ENCODE measurements at places on chromosomes 11 and 22.

DNA sequence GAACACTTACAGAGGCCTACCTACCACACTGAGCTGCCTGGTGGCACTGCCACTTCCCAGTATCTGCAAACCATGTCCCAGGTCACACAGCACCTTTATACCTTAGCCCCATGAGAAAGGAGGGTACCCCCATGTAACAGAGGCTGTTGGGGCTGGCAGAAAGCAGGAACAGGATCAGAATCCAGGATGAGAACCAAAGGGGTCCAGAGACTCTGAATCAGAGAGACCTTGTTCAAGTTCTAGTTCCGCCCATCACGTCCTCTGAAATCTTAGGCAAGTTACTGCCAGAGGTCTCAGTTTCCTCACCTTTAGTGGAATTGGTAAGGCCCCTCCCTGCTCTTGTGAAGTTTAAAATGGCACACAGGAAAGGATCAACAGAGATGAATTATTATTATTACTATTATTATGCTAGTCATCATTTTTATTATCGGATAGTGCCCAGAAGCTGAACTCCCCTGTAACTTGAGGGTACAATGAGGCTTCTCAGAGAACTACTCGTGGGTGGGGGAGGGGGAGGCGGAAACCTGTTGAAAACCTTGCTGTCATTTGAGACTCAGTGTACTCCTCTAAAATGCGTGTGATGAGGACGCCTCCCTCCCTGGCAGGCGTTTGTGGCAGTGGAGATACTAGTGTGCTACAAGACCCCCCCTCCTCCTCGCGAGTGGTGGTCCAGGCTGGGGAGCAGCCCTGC is 9.3 kb downstream of the SELENOM start:
- DNase-seq = no peak

- DNase-seq = no peak
These were observed 59.0 kb downstream of the UBASH3B start for GRCh38 chr11:122714484-122714883.

- no peak for DNase-seq
These were observed 42.9 kb downstream of the TPBGL start for GRCh38 chr11:75283391-75283931.

DNA sequence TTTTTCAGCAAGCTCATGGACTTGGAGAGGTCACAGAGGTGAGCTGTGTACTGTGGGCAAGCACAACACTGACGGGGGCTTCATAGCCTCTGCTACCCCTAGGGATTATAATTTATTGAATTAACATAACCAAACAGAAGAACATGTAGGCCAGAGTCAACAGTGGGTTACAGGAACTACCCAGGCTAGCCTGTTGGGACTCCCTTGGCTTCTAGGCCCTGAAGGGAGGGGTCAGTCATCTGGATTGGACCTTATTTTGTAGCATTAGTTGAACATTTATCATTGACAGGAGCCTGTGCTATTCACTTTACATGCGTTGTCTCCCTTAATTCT is 56.9 kb downstream of the KREMEN1 start:
- DNase-seq = no peak

DNA sequence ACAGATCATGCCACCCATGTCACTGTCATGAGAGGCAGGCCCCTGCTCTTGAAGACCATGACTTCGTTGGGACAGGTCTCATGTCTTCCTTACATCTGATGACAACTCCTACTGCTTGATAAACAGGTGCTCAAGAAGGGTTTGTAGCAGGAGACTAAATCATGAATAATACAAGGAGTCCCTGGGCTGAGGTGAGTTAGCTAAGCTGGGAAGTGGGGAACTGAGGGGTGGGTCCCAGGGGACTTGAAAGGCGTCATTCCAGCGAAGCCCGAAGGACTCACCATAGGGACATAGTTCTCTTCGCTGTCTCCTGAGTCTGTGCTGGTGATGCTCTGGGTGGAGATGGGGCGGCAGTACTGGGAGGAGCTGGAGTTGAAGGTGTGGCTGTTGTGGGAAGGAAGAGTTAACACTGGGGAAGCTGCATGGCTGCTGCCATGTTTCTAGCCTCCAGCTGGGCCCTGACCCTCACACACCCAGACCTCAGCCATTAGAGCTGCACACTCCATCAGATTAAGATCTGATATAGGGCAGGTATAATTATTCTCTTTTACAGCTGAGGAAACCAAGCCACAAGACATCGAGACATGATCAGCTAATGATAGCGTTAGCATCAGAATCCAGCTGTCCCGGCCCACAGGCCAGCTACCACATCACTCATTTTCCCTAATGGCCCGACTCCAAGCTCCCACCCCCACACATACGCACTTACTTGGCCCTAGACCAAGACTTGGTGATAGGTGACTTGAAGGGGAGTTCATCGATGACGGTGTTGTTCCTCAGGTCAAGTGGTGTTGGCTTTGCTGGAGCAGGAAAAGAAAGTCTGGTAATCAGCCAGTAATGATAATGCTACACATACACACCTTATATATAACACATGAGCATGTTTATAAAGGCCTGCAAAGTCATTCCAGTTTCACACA is 32.9 kb downstream of the USP35 start:
- no peak for DNase-seq

DNA sequence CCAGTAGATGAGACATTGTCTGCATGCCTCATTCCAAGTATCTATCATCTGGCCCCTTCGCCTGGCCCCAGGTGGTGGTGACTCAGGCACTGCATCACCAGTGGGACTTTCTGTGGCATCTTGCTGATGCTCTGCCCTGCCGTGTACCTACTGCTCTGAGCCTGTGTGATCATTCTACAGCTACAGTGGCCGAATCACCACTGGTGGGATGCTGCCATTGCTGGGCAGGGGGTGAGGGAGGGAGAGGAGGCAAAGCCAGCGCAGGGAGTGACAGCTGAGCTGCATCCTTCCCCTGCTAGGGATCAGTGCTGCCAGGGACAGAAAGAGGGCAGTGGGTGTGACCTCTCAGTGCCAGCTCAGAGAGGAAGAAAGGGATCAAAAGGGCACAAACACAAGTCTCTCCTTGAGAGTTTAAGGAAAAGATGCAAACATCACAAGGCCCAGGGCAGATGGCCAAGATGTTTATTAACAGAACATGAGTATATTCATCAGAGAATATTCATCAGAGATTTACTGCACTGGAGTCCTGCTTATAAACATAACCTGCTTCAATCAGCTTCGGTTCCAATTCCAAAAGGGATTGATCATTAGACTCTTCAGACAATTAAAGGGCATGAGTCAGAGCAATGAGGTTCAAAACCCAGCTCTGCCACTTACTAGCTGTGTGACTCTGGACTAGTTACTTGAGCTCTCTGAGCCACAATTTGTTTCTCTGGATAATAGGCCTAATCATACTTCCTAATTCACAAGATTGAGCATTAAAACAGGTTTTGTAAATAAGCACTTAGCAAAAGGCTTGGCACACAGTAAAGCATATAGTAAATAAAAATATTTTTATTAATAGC is 109.8 kb downstream of the NAT10 start:
- DNase-seq = peak; percentile 24

- no peak for DNase-seq
These were observed 82.8 kb upstream of the HMGXB4 start for GRCh38 chr22:35174401-35175038.

GRCh38 chr11:5631969-5632635 is 7.3 kb downstream of the TRIM34 start:
- DNase-seq = no peak

- no peak for DNase-seq
These were observed 257.1 kb upstream of the TENM4 start for GRCh38 chr11:79697905-79698304.

DNA sequence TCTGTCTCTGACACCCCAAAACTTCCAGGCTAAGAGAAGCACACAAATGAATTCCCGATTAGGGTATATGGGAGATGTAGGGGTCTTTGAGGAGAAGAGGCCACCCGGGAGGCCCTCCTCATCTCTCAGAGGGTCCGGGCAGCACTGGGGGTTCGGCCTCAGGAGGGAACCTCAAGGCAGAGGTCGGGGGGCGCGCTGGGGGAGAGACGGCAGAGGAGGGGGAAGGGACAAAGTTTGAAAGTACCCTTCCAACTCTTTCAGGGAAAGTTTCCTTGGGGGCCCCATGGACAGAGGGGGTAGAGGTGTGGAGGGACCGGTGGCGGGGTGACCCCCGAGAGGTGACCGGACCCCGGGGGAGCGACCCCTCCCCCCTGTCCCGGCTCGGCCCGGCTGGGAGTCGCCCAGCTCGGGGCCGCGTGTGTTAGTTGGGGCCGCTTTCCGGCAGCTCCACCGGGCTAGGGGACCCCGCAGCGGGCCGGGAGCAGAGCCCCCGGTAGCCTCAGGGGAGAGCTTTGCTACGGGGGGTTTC is 3.3 kb upstream of the GCAT start:
- no peak for DNase-seq

DNA sequence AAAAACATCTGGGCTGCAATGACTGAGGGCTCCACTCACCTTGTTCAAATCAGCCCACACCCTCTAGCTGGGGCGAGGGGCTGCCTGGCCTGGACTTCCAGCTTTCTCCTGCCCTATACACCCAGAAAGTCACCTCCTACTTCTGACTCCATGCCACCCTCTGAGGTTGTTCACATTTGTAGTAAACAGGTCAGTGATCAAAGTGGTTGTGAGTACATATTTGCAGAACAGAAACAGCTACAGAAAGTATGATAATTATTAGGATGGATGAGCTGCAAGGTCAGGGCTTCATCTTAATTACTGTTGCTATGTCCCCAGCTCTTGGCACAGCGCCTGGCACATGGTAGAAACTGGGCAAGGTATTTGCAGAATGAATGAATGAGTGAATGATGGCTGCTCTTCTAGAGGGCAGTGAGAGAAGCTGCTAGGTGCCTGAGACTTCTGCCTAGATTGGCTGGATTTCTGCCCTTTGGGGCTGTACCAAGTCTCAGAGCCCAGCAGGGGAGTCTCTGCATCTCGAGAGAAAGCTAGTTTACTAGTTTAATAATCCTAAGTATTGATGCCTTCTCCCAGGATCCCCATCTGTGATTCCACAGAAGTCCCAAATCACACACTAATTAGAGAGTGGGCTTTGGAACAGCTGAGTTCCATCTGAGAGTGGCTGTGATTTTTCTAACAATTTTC is 36.0 kb downstream of the SYT13 start:
- no peak for DNase-seq

DNA sequence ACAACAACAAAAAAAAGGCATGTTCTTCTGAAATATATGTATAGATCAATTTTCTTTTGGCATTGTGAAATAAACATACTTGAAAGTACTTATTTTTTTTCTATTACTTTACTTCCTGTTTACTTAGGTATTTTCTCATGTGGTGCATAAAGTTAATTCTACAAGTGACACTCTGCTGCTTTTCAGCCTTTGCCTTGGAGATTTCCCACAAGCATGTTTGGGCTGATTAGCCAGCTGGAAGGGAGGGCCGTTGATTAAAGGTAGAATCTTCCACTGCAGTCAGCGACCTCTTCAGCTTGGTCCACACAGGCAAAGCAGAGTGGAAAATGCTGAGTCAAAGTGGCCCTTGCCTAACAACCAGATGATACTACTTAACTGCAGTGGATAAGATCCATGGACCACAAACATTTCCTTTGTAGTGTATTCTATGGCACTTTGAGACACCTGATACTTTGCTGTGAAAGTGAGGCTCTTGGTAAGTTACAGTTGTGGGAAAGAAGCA is 176.0 kb downstream of the ARHGAP42 start:
- DNase-seq = no peak

DNA sequence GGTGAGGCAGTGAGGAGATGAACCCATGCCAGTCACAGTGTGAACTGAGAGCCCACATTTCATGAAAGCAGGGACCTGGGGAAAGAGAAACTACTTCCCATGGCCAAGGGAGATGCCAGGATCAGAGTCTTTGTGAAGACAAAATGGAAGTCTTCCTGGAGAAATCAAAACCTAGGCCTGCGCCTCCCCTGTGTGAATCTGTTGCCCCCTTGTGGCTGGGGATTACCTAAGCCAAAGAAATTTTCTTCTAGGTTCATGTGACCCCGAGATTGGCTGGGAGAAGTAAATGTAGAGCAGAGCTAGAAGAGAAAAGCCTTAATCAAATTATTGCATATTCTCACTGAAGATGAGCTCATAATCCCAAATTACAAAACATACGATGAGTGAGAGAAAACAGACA is 1075.3 kb downstream of the TBC1D22A start:
- no peak for DNase-seq

DNA sequence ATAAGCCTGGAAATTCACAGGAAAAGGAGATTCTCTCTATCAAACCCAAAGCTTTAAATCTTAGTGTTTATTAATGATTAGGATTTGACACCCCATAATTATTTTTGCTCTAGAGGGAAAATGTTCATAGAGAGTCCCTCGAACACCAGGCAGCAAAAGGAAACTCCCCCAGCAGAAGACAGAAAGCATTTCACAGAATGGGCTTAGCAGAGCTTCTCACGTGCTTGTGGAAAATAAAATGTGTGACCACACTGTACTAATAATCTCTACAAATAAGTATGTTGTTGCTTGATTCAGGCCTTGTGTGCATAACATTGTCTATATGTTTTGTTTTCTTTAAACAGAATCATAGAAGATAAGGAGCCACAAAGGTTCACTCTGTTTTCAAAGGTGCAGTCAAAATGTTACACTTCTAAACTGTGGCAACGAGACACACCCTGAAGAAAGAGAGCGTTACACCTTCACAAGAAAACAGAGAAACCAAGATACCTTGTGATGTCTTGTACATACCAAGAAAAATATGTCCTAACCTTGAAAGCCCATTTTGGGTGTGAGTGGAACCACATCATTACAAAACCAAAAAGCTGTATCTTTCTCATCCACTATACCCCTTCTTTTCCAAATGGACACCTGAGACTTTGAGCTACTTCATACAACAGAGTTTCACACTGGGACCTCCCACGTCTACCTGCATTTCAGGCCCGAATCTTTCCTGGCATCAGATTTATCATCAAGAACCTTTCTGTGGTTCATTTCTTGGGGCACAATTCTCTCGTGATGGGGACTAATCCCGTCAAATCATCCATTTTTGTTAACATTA is 282.5 kb downstream of the ETS1 start:
- DNase-seq = no peak

- no peak for DNase-seq
These were observed 14.3 kb upstream of the FGF19 start for GRCh38 chr11:69718147-69718546.

- no peak for DNase-seq
These were observed 475.1 kb downstream of the BRD1 start for GRCh38 chr22:49352361-49353169.

GRCh38 chr11:69470793-69471728 is 10.4 kb upstream of the LINC01488 start:
- DNase-seq = no peak

GRCh38 chr11:12075822-12076821 is 34.3 kb upstream of the MICAL2 start:
- no peak for DNase-seq

DNA sequence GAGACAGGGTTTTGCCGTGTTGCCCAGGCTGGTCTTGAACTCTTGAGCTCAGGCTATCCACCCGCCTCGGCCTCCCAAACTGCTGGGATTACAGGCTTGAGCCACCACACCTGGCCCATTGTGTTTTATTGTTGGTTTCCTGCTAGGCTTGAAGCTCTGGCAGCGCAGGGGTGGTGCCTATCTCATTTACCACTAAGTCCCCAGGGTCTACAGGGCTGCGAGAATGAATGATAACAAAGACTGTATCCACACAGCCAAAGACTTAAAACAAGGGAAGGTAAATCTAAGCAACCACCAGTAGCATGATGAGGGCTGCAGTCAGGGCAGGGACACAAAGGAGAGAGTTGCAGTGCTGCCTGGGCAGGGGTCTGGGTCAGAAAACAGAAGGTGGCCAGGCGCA is 37.3 kb upstream of the XBP1 start:
- no peak for DNase-seq

GRCh38 chr22:32531931-32532819 is 57.6 kb downstream of the FBXO7 start:
- DNase-seq = no peak

GRCh38 chr22:46076651-46077339 is 73.5 kb upstream of the PPARA start:
- no peak for DNase-seq

- DNase-seq = no peak
These were observed 23.7 kb upstream of the CBX7 start for GRCh38 chr22:39176143-39176713.
